ENCODE measurements at places on chromosomes 12 and 14. TPM values are rescaled to one million over a fixed set of nuclear protein-coding genes. Genes with fewer than 3 reads are reported as not detected.

- no peak overlapping the region for H3K4me3 ChIP-seq
- no peak overlapping the region for H3K27ac ChIP-seq
- no peaks in the 10 kb centered on the region for H3K4me1 ChIP-seq
These were observed 44.8 kb upstream of the PTHLH start for GRCh38 chr12:28017126-28017872.

- no peak overlapping the region for H3K27ac ChIP-seq
- no peaks in the 10 kb centered on the region for H3K27me3 ChIP-seq
- no peak overlapping the region for H3K4me3 ChIP-seq
- DNase-seq = no peak
These were observed 118.8 kb downstream of the TMEM132C start for GRCh38 chr12:128385736-128386135.

- H3K27ac ChIP-seq = no peak overlapping the region
- no peaks in the 10 kb centered on the region for H3K36me3 ChIP-seq
- H3K4me3 ChIP-seq = no peak overlapping the region
These were observed 60.2 kb downstream of the SRGAP1 start for GRCh38 chr12:63904653-63905052.

DNA sequence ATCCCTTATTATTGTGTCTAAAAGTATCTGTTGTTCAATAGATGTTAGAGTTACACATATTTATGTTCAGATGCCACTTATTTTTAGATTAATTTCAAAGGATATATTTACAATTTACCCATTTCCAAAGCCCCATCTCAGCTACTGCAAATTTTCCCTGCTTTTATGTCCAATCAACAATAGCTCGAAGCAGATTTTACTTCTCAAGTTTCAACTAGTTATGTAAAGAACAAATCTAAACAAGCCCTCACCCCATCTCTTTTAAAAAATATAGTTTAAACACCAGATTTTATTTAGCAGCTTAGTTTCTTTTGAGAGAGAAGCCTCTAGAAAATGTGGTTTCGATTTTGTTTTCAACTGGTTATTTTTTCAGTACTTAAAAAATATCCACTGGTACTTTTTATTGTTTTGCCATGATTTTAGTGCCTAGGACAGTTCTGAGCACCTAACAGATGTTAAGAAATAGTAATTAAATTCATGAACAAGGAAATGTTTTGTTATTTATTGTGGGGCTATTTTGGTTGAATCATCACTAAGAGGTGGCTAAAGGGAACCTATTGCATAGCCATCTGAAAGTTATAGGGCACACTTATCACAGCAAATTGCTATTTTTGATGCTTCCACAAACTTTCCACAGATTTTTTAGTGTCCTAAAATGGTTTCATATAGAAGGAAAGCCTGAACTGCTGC is 96.2 kb upstream of the BMP4 start:
- no peaks in the 10 kb centered on the region for H3K4me1 ChIP-seq
- H3K4me3 ChIP-seq = no peak overlapping the region
- H3K36me3 ChIP-seq = no peaks in the 10 kb centered on the region
- no peak for DNase-seq
- H3K27me3 ChIP-seq = no peaks in the 10 kb centered on the region

Gene AACS
- polyA plus RNA-seq = 5.6 TPM

Gene FRMD6
- polyA plus RNA-seq = 0.77 TPM

Gene CCDC196
- polyA plus RNA-seq = not detected

Data from CD4-positive, CD25-positive, alpha-beta regulatory T cell (primary cell).